ENCODE measurements at places on chromosomes 5 and 9.

DNA sequence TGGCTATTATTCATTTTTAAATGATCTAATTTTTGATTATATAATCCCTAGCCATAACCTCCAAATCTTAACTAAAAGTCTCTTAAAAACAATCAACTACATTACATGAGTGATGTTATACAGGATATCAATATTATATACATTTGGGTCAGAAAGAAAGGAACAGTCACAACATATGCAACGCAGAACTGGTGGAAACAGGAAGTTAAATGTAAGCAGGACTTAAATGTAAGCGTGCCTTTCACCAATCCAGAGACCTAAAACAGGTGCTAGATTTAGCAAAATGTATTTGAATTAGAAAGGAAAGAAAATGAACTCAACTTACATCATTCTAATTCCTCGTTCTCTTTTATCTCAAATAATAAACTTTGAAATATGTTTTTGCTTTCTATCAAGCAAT lies 738.5 kb downstream of the PTPRD start:
- no peak for DNase-seq

- DNase-seq, result no peak
Measured at GRCh38 chr9:79630521-79631403, 59.0 kb downstream of the TLE4 start.

DNA sequence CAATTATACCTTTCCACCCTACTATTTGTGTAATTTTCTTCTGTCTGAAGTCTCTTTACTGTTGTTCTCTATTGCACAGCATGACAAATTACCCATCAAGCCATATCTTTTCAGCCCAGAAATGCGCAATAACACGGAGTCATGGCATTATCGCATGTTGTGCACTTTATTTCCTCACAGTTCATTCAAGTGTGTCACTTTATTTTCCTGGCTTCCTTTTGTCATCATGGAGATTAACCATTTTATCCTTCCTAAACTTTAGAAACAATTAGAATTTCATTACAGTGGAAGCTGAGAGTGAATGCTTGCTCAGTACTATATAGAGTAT lies 41.3 kb upstream of the MEF2C start:
- DNase-seq, result no peak

GRCh38 chr9:89358985-89359384 lies 40.7 kb downstream of the SECISBP2 start:
- peak; percentile 45 for DNase-seq

- DNase-seq, result no peak
Measured at GRCh38 chr9:87327575-87328125, 170.0 kb upstream of the DAPK1 start.

- no peak for DNase-seq
Measured at GRCh38 chr5:146112476-146112875, 7.1 kb upstream of the PLAC8L1 start.

DNA sequence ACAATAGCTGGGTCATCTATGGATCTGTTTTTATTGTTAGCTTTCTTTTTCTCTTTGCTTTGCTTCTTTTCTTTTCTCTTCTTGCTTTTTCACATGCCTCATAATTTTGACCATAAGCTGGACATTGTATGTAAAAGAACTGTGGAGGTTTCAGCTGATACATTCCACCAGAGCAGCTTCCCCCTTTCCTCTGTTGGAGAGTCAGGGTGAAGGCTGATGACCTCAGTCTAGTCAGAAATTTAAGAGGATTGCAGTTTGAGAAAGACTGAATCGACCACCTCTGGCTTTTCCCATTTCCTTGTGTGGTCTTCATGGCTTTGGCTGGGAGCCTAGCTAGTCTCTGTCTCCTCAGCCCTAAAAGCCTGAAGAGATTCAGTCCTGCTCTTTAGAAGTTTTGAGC lies 42.0 kb downstream of the KCNIP1 start:
- DNase-seq, result no peak

- DNase-seq, result no peak
Measured at GRCh38 chr5:40826489-40827187, 8.4 kb downstream of the RPL37 start.

- DNase-seq, result no peak
Measured at GRCh38 chr9:134188386-134189144, 24.2 kb upstream of the RNU6ATAC start.

GRCh38 chr9:70060883-70061507 lies 17.3 kb downstream of the MAMDC2 start:
- no peak for DNase-seq

DNA sequence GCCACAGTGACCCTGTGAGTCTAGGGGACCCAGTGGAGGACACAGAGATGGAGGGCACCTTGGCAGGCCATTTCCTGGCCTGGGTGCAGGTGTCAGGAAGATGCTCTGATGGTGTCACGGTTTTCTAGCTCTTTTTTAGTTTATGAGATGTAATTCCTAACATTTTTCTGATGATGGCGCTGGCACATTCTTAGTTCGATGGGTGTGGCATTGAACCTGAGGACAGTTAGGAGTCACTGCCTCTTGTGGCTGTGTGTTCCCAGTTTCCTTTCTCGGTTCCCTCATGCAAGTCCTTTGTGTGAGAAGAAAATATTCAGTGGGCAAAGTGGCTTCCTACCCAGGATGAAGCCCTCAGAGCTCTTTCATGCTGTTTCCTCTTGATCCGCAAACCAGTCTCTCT lies 129.4 kb upstream of the ICE1 start:
- DNase-seq, result no peak

GRCh38 chr5:95152535-95152934 lies 132.4 kb downstream of the MCTP1 start:
- no peak for DNase-seq

Data from spinal cord (tissue), 10 donors.